CD4-positive, alpha-beta T cell treated with Interferon gamma for 1 hour (primary cell): ENCODE measurements at places on chromosomes 4 and X.
A peak's percentile ranks its signal among the peaks of the same experiment; 100 is the strongest.

- no peak for DNase-seq
Measured at GRCh38 chr4:129583868-129584267, 487.9 kb downstream of the C4orf33 start.

- DNase-seq = no peak
Measured at GRCh38 chr4:52126966-52127365, 75.9 kb downstream of the SPATA18 start.

DNA sequence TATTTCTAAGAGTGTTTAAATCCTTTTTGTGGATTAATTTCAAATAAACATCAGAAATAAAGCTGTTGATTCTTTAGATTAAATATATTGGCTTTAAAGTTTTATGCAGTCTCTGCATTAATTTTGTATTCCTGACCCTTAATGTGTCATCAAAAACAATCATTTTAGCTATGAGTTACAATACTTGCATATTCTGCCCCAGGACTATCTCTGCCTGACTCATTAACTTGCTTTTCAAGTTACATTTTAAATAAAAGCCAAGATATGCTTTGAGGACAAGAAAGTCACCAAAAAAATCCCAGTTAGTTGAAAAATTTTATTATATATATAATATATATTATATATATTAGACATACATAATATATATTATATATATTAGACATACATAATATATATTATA is 208.7 kb downstream of the ADGRL3 start:
- no peak for DNase-seq

DNA sequence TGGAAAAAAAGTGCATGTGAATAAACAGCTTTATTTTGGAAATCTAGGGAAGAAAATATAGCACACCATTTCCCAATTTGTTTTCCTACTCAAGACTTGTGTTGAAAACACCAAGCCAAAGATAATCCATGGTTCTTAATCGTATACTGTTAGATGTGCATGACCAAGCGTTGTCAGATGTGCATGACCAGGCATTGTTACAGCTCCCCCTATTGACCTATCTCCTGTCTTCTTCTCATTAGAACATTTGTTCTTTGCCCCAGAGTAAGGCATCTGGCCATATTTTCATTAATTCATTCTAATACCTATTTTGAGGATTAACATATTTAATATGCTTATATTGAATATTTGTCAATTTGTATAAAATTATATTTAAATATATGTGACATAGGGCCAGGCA is 14.4 kb upstream of the VCX start:
- no peak for DNase-seq

GRCh38 chr4:128716338-128716737 is 93.2 kb upstream of the JADE1 start:
- DNase-seq = no peak

DNA sequence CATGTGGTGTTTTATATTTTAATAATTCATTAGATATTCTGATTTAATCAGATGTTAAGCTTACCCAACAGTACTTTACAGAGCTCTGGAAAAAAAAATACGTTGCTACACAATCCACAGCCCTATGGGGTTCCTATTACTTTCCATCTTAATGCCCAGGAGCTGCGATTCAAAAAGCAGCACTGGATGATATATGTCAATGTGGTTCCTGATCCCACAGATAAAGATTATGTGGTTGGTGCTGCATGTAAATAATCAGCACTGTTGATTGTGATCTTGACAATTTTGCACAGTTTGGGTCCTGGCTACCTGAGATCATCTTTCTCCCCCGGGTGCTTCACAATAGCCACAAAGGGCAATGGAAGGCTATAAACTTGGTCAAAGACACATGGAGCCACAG is 72.7 kb upstream of the DCLK2 start:
- no peak for DNase-seq

GRCh38 chr4:6641164-6641970 is 882 bp downstream of the MRFAP1 start:
- DNase-seq = peak; percentile 53

GRCh38 chrX:120428309-120428708 is 40.8 kb downstream of the LAMP2 start:
- DNase-seq = no peak

DNA sequence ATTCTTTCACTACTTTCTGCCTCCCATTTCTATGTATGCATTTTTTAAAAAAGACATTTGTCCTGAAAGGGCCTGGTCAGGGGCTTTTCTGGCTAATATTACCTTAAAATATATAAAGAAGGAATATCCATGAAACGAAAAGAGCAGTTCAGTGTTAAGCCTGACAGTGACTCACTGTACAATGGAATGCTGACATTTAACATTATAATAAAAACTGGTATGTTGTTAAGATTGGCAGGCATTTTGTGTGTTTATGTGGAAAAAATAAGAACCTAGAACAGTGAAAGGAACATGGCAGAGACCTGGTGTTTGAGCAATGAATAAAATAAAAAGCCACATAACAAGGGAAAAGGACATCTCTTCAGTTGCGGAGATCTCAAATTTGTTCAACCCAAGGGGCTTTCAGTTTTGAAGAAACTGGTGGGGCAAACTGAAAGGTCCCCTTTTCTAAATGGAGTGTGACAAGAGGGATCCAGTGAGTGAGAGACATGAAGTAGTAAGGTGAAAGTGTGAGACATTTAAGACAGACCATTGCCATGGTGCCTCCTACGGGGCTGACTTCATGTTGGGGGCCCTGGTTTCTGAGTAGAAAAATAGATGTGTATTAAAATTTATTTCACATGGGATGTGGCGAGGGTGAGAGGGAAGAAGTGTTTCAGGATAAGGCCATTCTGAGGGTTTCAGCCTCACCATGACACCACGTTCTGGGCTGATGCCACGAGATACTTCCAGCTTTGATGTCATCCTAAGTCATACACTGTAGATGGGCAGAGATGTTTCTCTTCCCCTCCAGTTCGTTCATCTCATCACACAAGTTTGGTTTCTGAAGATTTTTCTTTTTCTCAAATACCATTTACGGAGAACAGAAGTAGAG is 324.9 kb downstream of the PPP3CA start:
- DNase-seq = no peak

GRCh38 chr4:40227284-40227683 is 30.5 kb downstream of the RHOH start:
- DNase-seq = no peak

- no peak for DNase-seq
Measured at GRCh38 chr4:128388352-128388630, 100.7 kb upstream of the PGRMC2 start.

DNA sequence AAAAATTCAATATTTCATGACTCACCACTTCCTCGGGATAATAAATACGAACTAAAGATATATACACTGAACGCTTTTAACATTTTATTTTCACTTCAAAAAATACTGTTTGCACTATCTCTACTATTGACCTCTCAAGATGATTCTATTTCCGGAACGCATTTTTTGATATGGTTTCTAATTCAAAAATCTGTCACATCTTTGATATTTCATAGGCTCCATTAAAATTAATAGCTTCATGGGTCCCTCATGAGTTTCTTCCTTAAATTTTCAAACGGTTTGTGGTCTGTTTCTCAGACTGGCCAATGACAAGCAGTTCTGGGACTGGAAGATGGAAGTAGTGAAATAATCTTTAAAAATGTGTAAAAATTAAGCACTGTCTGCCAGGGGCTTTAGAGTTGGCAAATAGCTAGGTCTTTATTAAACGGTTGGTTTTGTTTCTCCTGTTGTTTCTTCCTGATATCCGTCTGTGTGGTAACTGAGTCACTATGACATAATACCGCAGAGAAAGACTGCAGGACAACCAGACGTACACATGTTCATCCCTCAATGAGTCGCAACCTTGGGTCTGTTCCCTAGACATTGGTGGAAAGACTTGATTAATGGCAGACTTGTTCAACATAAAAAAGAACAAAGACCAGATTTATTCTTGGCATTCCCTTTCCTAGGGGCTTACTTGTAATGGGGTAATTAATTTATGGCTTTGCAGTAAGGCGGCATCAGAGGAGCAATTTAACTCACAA is 133.8 kb downstream of the PALLD start:
- no peak for DNase-seq

DNA sequence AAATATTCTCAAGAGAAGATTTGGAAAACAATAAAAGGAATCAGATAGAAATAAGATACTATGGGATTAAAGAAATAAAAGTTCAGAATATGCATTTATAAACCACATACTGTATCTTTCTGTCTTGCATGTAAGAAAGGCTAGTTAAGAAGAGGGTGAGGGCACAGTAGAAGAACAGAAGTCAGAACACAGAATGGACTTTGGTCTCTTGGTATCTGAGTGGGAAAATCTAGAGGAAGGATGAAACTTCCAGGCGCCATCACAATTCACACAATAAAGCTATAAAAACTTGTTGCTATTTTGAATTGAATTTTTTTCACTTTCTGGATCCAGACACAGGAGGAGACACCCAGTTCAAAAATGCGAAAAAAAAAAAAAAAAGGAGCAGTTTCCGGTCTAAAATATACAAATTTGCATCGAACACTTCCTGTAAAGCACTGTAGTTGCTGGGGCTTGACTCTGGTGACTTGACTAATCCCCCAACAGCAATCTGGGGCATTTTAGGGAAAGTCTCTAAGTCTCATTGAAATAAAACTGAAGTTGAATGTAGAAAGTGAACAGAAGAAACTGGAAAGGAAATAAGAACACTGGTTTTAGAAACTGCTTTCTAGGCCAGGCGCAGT is 8.1 kb upstream of the NAAA start:
- no peak for DNase-seq

GRCh38 chr4:70943114-70943513 is 40.9 kb downstream of the MOB1B start:
- no peak for DNase-seq

DNA sequence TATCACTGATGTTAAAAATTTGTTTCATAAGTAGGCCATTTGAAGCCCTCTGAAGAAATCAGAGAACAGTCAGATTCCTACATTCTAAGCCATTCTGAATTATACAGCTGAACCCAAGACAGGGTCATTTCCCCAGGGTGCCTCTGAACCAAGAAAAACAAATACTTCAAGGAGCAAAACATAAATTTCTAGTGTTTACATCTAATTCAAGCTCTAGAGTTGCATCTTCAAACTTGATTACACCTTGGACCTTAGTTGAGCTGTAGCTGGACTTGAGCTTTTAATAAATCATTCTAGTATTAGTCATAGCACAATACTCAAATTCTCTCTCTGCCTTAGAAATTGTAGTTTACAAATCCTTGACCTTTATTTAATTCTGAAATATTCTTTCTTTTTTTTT is 87.6 kb upstream of the IL15 start:
- DNase-seq = no peak

DNA sequence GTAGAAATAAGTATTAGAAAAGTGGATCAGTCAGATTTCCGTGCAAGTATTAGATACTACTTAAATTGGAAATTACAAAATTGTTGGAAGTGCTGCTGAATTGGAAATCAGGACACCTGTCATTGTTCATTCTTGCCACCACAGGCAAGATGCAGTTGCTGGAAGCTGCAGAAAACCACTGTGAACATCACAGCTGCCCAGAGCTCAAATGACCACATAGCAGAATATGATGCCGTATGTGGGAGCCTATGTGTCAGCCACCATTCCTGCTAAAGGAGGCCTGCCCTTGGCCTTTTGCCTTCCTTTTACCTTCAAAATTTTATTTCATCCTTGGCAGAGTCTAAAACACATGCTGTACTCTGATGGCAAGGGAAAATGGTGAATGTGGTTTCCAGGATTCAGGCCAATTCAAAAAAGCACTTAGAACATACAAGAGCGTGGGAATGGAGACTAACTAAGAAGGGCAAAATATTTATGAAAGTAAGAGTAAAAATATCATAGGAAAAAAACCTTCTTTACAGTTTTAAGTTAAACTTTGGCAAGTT is 1005.5 kb upstream of the GRID2 start:
- no peak for DNase-seq

DNA sequence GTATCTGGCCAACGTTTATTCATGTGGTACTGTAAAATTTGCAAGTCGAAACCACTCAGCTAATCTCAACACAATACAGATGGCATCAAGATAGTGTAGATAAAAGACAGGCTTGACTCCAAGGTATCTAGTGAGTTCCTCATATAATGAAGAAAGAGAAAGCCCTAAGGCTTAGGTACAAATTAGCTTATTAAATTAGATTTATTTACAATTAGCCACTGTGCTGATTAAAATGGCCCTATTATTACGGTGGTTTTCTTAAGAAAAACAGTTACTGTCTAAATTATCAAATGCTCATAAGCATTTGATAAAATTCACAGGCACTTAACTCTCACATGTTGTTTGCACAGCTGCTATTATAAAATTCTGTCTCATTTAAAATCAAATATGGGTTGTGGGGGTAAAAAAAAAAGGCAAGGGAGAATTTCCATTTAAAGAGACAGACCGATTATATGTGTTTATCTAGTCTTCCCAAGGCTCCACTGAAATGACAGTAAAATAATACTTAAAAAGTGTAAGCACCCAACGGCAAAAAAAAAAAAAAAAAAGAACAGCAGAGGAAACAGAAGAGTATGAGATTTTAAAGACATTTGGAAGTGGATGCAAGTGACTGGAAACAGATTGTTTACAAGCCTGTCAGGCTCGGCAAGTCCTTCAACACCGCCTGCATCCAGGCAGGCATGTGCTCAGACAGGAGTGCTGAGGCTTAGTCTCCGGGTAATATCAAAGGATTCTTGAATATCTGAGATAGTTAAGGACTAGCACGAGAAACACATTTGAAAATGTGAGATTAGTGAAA is 55.1 kb downstream of the FAM13A start:
- no peak for DNase-seq

- no peak for DNase-seq
Measured at GRCh38 chr4:122053186-122053585, 98.9 kb upstream of the BLTP1 start.

DNA sequence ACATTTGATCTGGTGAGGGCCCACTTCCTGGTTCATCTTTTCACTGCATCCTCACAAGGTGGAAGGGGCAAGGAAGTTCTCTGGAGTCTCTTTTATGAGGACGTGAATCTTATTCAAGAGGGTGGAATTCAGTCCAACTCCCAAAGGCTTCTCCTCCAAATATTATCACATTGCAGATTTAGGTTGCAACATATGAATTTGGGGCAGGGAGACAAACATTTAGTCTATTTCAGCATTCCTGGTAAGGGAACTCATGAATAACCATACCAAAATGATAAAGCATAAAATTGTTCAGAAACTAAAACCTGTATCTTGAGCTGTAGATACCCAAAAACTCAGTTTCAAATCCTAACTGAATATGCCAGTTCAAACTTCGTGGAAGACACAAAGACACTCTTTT is 246.8 kb downstream of the QDPR start:
- no peak for DNase-seq

DNA sequence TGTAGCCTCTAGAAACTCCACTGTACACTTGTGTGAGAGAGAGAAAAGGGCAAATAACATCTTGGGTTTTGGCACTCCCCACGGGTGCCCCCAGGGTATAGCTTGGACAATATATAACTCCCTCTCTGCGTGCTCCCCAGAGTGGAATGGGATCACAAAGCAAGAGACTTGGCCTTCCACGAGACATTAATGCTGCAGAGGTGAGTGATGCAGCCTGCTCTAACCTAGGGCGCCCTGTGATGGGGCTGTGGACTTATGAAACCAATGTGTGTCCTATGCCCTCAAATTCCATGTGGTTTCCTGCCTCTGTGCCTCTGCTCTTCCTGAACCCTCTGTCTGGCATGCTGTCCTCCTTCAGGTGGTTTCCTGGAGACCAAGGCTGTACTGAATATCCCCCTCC is 22.0 kb upstream of the FAM9C start:
- DNase-seq = no peak

GRCh38 chr4:75552452-75552851 is 3.4 kb upstream of the ODAPH start:
- no peak for DNase-seq
